Ovary (tissue), 10 donors: ENCODE measurements at places on chromosomes 2 and 18. TPM values are rescaled to one million over a fixed set of nuclear protein-coding genes. Genes with fewer than 3 reads are reported as not detected.

DNA sequence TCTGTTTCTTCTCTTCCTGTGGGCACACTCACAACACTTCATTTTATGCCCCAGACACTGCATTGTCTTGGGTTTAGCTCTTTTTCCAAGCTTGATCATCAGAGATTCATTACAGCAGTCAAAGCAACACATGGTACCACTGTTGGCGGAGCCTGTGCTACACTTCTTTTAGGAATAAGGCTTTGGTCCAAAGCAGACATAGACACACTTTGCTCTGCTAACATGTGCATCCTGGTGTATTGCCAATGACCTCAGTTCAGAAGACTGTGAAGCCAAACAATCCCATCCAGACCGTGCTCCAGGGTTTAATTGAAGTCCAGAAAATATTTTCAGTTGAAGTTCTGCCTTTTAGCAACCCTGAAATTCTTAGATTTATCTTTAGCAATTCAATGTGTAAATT lies 354.6 kb upstream of the RAB12 start:
- H3K36me3 ChIP-seq, result no peaks in the 10 kb centered on the region
- H3K27ac ChIP-seq, result no peak overlapping the region
- H3K4me1 ChIP-seq, result peaks cover 3% of the 10 kb centered on the region
- no peak for DNase-seq
- H3K4me3 ChIP-seq, result no peak overlapping the region

- no peak overlapping the region for H3K4me3 ChIP-seq
- H3K27ac ChIP-seq, result no peak overlapping the region
- H3K4me1 ChIP-seq, result no peaks in the 10 kb centered on the region
These were observed 217.0 kb downstream of the OSR1 start for GRCh38 chr2:19141234-19142004.

- H3K4me3 ChIP-seq, result no peak overlapping the region
- H3K36me3 ChIP-seq, result no peaks in the 10 kb centered on the region
- H3K27me3 ChIP-seq, result no peaks in the 10 kb centered on the region
- H3K27ac ChIP-seq, result no peak overlapping the region
- H3K4me1 ChIP-seq, result no peaks in the 10 kb centered on the region
These were observed 187.8 kb upstream of the ERBB4 start for GRCh38 chr2:212726403-212726802.

GRCh38 chr2:156537141-156537540 lies 101.0 kb downstream of the GPD2 start:
- H3K4me1 ChIP-seq, result peaks cover 9% of the 10 kb centered on the region
- H3K4me3 ChIP-seq, result no peak overlapping the region
- H3K27me3 ChIP-seq, result no peaks in the 10 kb centered on the region
- no peaks in the 10 kb centered on the region for H3K36me3 ChIP-seq
- H3K27ac ChIP-seq, result no peak overlapping the region
- no peak for DNase-seq

DNA sequence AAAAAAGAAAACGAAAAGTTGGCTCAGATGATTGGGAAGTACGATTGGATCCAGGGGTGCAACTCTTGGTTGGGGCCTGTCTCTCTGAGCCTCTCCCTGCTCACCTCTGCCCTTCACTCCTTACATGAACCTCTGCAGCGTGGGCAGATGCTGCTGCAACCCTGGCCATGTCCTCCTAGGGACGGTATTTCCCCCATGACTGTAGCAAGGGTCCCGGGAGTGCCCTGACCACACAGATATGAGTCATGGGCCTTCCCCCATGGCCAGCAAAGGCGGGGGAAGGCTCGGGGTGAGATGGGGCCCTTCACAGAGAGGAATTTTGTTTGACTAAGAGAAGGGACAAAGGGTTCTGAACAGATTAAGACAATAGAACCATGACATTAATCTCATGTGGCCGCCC lies 129.0 kb downstream of the NCK2 start:
- no peak overlapping the region for H3K4me3 ChIP-seq
- H3K36me3 ChIP-seq, result no peaks in the 10 kb centered on the region
- peaks cover 11% of the 10 kb centered on the region for H3K4me1 ChIP-seq
- H3K27me3 ChIP-seq, result no peaks in the 10 kb centered on the region

GRCh38 chr18:13813271-13813849 lies 10.6 kb upstream of the MC5R start:
- DNase-seq, result peak; percentile 37
- no peaks in the 10 kb centered on the region for H3K27me3 ChIP-seq
- H3K4me1 ChIP-seq, result no peaks in the 10 kb centered on the region
- H3K36me3 ChIP-seq, result no peaks in the 10 kb centered on the region

GRCh38 chr2:71952572-71953188 lies 195.0 kb downstream of the CYP26B1 start:
- H3K27ac ChIP-seq, result no peak overlapping the region
- H3K36me3 ChIP-seq, result no peaks in the 10 kb centered on the region
- peaks cover 2% of the 10 kb centered on the region for H3K4me1 ChIP-seq
- H3K27me3 ChIP-seq, result no peaks in the 10 kb centered on the region

- H3K4me1 ChIP-seq, result no peaks in the 10 kb centered on the region
- no peak overlapping the region for H3K4me3 ChIP-seq
- DNase-seq, result no peak
- no peak overlapping the region for H3K27ac ChIP-seq
- no peaks in the 10 kb centered on the region for H3K27me3 ChIP-seq
These were observed 203.5 kb downstream of the LPIN1 start for GRCh38 chr2:11949732-11950523.

DNA sequence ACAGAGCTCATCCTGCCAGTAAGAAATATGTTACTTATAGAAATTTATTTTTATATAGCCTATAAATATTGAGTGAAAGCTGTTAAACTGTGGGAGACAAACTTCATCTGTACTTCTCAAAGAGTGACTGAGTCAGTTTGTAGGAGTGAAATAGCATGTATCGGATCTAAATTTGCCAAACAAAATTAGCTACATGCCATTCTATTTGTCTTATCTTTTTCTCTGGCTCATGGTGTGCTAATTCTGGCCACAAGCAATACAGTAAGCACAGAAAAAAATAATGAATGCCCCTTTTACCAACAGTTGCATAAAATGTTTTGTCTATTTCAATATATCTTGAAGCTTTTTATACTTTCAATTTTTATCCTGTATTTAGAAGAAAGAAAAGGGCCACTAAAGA lies 12.5 kb downstream of the ERBB4 start:
- no peak overlapping the region for H3K27ac ChIP-seq
- no peaks in the 10 kb centered on the region for H3K36me3 ChIP-seq
- H3K4me1 ChIP-seq, result no peaks in the 10 kb centered on the region
- H3K4me3 ChIP-seq, result no peak overlapping the region

DNA sequence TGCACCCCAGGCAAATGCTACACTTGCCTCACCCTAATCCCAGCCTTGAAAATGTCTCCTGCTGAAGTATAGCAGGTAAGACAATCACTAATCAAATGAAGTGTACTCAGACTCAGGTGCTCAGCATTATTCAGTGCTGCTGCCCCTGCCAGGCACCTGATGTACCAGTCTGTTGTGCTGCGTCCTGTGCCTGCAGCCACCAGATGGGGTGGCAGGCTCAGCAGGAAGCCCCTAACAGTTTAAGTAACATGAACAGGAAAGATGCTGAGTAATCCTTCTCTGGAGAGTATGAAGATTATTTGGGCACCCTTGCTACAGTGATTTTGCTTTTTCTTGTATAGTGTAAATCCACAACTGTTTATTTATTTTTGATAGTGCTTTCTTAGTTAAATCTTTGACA lies 69.1 kb downstream of the TACR1 start:
- H3K36me3 ChIP-seq, result no peaks in the 10 kb centered on the region
- H3K27me3 ChIP-seq, result no peaks in the 10 kb centered on the region
- no peak overlapping the region for H3K4me3 ChIP-seq
- H3K4me1 ChIP-seq, result no peaks in the 10 kb centered on the region
- H3K27ac ChIP-seq, result no peak overlapping the region
- no peak for DNase-seq

GRCh38 chr18:56060967-56061541 lies 473.1 kb upstream of the TCF4 start:
- DNase-seq, result no peak
- no peaks in the 10 kb centered on the region for H3K27me3 ChIP-seq
- H3K36me3 ChIP-seq, result no peaks in the 10 kb centered on the region
- no peak overlapping the region for H3K4me3 ChIP-seq
- H3K4me1 ChIP-seq, result peaks cover under 1% of the 10 kb centered on the region
- H3K27ac ChIP-seq, result no peak overlapping the region

The TSPYL6 gene
- total RNA-seq, result 0.07 TPM

The SS18 gene
- 95.5 TPM for total RNA-seq

The SLC39A6 gene
- total RNA-seq, result 53.3 TPM

The HOXD4 gene
- total RNA-seq, result 16.5 TPM
